ENCODE measurements at places on chromosomes 12 and 14.

DNA sequence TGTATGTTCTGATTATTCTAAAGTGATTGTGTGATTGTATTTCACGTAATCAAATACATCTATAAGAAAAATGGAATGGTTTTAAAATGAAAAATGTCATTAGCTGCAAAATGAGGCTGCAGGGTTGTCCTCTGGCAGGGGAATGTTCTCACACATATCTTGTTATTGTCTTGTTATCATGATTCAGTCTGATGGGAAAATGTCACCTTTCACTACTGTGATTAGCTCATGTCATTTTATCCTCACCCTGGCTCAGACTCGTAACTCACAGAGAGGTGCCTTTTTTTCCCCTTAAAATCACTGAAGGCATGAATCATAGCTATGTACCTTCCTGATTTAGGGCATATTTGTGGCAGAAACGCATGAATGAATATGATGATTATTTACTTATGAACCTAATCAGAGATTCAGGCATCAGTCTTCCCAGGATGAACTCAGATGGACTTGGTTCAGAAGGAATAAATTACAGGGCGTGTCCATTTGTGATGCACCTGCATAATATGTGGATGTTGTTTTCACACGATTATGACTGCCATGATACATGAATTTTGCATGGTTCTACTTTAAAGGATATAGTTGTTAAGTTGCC, 1339.2 kb downstream of the AACS start:
- no peak for DNase-seq

DNA sequence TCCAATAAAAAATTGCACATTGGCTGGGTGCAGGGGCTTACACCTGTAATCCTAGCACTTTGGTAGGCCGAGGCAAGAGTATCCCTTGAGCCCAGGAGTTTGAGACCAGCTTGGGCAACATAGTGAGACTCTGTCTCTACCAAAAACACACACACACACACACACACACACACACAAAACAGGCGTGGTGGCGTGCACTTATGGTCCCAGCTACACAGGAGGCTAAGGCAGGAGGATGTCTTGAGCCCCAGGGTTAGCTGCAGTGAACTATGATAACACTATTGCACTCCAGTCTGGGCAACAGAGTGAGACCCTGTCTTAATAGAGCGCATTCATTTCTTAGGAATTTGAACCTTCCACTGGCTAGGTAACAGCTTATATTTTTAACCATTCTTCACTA, 42.9 kb upstream of the BICD1 start:
- no peak for DNase-seq

DNA sequence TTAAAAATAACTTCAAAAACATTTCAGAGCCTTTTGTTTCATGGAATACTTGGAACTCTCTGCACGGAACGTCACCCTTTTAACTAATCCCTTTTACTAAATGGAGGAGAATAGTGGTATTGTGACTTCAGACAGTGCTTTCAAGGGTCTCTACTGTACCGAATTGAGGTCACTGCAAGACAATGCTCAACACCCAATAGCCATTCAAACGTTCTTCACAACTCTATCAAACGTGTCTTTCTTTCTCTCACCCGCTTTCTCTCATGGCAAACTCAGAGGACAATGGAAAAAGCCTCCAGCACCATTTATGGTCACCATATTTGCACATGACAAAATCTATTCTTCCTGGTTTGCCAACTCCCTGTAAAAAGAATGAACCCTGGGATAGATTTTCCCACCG, 132.1 kb upstream of the SOX5 start:
- no peak for DNase-seq

- no peak for DNase-seq
Measured at GRCh38 chr14:35766700-35767082, 42.4 kb downstream of the RALGAPA1 start.

- DNase-seq, result no peak
Measured at GRCh38 chr12:15163030-15163976, 57.9 kb downstream of the RERG start.

DNA sequence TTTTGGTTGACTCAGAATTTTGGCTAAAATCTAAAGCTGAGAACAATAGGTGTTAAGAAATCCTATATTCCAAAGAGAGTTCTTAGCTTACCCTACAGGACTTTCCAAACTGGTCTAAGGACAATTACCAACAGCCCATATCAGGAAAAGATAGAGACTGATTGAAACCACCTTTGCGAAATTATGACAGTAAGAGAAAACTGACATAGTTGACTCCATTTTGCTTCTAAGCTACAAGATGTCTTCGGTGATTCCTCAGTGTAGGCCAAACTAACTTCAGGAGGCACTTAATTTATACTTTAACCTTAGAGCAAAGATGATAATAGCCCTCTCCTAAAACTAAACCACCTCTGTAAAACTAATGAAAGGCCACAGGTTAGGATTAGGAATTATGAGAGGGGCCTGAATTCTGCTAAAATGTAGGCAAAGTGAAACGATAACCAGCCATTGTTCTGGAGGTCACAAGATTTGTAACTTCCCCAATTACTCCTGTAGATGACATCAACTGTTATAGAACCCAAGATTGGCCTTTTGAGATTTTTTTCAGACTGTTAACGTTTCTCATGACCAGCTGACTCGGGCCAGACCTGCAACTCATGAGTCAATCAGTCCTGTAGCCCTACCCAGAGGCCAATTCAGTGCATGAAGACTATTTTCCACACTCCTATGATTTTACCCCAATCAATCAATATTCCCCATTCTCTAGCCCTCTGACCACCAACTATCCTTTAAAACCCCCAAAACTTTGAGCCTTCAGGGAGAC, 43.0 kb downstream of the KLRG1 start:
- no peak for DNase-seq

DNA sequence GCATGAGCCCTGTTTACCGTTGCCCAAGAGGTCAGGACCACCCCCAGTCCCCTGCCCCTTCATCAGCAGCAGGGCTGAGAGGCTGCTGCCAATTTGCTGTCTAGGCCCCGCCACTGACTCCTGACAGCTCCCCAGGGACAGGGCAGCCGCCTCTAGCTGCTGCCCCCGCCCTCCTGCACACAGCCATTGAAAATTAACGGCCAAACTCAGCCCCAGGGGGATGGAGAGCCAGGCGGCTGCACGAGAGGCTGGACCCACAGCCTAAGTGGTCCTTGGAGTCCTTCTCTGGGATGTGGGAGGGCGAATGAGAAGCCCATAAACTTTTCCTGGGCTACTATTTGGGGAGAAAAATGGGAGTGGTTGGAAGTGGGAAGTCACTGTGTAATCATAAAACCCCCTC, 4.6 kb downstream of the FOXN4 start:
- no peak for DNase-seq

DNA sequence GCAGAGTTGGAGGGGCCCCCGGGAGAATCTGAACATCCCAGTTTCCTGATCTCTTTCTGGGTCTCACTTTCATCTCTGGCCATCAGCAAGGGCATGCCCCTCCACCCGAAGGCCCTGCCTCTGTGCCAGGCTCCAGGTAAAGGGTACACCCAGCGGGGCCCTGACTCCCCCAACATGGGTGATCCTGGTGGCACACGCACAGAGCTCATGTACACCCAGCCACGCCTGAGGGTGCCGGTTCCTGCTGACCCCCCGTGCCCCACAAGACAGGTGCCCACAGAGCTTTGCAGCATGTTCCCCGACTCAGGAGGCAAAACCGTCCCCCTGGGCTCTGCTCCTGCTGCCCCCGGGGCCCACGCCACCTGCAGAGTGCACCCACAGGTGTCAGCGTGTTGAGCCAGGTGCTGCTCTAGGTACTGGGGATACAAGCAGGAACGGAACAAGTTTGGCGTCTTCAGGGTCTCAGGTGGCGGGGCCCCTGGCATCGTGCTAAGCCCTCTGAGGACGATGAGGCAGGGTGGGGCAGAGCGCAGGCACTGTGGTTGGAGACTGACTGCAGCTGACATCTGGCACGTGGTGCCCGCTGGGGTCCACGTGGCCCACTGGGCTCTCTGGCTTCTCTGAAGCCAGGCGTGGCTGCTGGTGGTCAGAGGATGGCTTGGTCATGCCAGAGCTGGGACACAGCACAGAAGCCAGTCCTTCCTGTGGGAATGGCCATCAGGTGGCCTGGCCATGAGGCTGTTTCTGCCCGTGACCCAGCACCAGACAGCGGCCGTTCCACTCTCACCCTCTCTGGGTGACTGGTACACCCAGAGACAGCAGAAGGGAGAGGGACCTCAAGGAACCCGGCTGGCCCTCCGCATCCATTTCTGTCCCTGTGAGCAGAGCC, 13.8 kb downstream of the BAG5 start:
- no peak for DNase-seq

GRCh38 chr14:50823762-50824636, 7.0 kb downstream of the NIN start:
- DNase-seq, result no peak

GRCh38 chr12:97275256-97275655, 187.3 kb upstream of the RMST start:
- DNase-seq, result peak; percentile 71

GRCh38 chr12:47868041-47868440, 36.8 kb downstream of the VDR start:
- no peak for DNase-seq

GRCh38 chr14:101687756-101688546, 73.6 kb upstream of the PPP2R5C start:
- no peak for DNase-seq

Measured in NCI-H1048 (cell line).